ENCODE measurements at places on chromosomes 3 and 15.

GRCh38 chr3:39850716-39851032 lies 41.3 kb downstream of the MYRIP start:
- no peak for DNase-seq

DNA sequence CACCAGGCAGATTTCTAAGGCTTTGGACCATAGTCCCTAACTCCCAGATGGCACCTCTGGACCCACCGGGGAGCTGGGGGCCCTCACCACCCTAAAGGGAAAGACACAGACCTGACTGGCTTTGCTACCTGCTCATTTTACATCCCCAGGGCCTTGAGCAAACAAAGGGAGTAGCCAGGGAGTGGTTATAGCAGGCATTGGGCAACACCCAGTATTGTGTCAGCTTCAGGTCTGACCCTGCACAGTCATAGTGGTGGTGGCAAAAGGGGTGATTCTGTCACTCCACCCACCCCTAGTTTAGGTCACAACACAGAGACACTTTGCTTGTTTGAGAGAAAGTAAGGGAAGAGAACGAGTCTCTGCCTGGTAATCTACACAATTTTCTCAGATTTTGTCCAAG lies 352.5 kb downstream of the DIPK2A start:
- no peak for DNase-seq

GRCh38 chr15:27166917-27167316 lies 195.9 kb downstream of the GABRG3 start:
- no peak for DNase-seq

DNA sequence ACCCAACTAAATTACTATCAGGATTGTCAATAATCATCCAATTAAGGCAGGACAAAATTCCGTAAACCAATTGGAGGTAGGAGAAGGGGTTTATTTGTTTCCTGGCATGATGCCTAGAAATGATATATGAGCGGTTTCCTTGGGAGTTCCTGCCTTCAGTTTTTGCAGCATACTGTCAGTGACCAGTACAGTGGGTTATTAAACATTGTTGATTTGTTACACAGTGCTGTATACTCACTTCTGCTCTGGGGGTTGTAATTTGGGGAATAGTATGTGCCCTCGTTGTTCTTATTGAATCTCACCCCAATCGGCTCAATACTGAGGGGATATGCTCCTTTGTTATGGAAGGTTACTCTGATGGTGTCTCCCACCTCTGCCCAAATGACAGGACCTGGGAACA lies 22.2 kb downstream of the CP start:
- peak; percentile 26 for DNase-seq

DNA sequence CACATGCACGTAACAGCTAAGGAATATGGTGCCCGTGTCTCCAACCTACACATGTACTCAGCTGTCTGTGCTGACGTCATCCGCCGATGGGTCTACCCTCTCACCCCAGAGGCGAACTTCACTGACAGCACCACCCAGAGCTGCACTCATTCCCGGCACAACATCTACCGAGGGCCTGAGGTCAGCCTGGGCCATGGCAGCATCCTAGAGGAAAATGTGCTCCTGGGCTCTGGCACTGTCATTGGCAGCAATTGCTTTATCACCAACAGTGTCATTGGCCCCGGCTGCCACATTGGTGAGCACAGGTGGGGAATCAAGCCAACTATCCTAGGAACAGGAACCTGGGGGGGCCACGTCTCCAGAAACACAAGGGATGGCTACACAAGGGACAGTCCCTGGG lies 5.3 kb downstream of the EIF2B5 start:
- DNase-seq = no peak

DNA sequence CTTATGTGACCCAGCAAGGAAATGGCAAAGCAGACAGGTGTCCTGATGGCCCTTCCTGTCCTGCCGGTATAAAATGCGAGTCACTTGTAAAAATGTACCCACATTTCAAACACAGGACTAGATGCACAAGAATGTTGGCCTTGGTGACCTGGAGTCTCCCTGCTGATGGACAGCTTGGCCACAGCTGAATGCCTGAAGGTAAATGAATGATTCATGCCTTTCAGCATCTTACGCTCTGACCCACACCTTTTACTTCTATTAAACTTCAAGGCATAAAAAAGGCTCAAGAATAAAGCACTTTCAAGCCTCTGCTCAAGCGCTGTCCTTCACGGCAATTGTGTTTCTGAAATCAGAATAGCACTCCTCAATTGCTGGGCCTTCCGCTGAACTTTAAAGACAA lies 228.0 kb upstream of the SLCO3A1 start:
- no peak for DNase-seq

DNA sequence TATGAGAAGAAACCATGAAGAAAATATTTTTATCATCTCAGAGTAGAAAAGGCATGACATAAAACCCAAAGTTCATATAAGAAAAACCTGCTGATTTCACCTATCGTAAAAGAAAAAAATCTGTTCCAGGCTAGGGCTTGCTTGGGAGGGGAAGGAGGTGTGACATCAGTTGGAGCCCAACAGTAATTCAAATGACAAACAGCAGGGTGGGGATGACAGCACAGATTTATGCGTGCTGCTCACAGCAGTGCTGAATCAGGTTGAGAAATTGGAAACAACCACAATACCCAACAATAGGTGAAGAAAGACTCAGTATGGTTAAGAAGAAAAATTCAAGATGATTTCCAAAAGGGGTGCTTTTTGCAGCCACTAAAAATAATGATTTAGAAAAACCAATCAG lies 172.4 kb downstream of the PDE8A start:
- peak; percentile 51 for DNase-seq

DNA sequence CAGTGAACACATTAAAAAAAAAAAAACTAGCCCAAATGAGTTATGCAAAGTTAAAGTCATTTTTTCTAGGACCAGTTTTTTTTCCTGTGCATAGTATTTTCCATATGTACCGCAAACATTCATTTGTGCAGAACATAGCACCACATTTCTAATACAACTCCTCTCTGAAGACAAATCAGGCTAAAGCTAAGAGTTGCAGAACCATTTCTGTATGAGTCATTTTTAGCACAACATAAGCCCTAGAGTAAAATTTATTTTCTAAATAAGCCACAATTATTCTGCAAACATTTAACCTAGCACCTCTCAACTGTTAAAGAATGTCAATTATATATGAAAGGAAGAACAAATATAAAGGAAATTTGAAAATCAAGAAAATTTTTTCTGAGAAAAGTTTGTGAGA lies 375.8 kb downstream of the TIGIT start:
- DNase-seq = no peak

GRCh38 chr3:15409239-15409638 lies 18.1 kb downstream of the METTL6 start:
- DNase-seq = no peak

GRCh38 chr3:56691165-56692000 lies 8.3 kb upstream of the TASOR start:
- DNase-seq = no peak

DNA sequence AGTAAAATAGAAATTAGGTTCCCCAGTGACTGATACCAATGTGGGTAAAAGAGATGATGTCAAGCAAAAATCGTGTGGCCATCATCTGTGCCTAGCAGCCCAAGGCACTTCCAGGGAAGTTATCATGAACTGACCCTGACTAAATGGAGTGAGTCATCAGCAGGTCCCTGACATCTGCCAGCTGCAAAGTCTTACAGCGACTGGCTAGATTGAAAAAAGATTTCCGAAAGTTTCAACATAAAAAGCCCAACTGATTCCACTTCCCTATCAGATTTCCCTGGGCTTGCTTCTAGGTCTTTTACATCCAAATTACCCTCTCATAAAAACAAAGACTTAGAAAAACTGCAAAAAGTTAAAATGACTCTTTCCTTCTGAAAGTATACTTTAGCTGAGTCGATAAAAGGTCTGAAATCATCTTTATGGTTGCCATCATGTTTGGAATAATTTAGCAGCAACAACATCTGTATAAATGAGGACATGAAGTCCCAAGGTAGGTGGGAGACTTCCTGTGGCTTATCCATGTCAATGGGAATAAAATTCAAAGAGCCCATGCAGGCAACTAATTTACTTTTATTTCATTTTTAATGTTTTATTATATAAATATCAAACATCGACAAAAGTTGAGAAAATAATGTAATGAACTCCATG lies 342.8 kb downstream of the ERC2 start:
- peak; percentile 45 for DNase-seq

- DNase-seq = no peak
Observed at GRCh38 chr3:126742057-126742456, 38.0 kb downstream of the CHCHD6 start.

DNA sequence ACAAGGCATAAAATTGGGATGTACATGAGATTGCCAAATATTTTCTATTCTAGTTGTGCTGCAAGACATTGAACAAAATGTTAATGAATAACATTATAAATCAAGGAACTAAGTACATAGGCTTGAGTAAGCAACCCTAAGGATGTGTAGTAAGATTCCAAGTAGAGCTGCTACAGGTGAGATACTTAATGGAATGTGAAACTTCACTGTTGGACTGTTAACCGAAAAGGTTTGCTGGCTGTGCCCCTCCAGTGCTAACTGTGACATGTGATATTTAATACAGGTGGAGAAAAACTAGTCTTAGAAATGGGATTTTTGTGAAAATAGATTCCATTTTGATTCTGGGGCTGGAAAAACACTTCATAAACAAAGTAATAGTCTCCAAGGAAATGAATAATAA lies 52.4 kb downstream of the TSC22D2 start:
- no peak for DNase-seq

- no peak for DNase-seq
Observed at GRCh38 chr3:14450506-14450905, 48.1 kb downstream of the SLC6A6 start.

- DNase-seq = no peak
Observed at GRCh38 chr3:180700941-180701340, 21.7 kb upstream of the CCDC39 start.

- DNase-seq = no peak
Observed at GRCh38 chr15:27767918-27768640, 331.0 kb downstream of the OCA2 start.

DNA sequence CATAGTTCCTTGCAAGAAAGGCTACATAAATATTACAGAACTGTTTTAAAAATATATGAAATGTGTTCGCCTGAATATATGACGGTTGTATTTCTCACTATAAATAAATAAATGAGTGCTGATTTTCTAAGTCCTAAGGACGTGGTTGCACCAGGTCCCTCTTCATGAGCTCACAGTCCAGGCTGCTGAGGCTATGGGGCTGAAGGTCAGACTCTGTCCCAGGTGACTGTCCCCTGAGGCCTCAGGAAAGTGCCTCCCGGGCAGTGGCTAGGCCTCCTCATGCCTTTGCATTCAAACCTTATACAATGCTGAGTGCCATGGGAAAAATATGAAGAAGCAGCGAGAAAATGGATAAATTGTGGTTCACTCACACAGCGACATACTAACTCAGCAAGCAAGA lies 43.5 kb upstream of the SSR3 start:
- DNase-seq = no peak

GRCh38 chr15:78654272-78654671 lies 13.3 kb upstream of the CHRNB4 start:
- no peak for DNase-seq

- no peak for DNase-seq
Observed at GRCh38 chr15:61680260-61681037, 379.8 kb downstream of the VPS13C start.

DNA sequence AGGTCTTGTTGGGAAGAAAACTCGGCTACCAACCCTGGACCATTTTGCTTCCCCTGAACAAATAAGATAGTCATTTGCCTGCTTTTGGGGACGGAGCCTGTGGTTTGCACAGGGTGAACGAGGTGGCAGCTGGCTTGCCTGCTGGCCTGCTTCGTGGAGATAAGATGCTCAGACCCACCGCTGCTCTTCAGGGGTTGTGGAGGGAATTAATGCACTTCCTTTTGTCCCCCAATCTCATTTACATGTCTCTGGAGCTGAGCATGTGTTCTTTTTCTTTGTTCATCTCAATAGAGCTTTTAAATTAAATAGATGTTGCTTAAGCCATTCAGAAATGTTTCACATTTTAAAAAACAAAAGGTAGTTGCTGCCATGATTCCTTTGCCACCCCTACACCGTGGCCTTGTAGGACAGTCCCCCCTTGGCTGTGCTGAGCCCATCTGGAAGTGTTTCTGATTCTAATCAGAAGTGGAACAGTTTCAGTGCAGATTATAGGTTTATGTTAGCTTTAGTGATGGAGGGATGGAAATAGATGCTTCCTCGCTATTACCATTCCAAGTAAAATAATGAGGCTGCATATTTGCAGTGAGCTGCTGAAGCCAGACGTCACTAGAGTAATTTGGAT lies 25.6 kb downstream of the APBA2 start:
- no peak for DNase-seq

- DNase-seq = no peak
Observed at GRCh38 chr3:30578479-30578878, 27.9 kb upstream of the TGFBR2 start.

GRCh38 chr3:27943106-27943505 lies 221.0 kb upstream of the EOMES start:
- DNase-seq = peak; percentile 40

GRCh38 chr15:45184562-45185041 lies 3.2 kb downstream of the SHF start:
- DNase-seq = no peak

- DNase-seq = no peak
Observed at GRCh38 chr3:130679218-130679617, 67.4 kb downstream of the PIK3R4 start.

DNA sequence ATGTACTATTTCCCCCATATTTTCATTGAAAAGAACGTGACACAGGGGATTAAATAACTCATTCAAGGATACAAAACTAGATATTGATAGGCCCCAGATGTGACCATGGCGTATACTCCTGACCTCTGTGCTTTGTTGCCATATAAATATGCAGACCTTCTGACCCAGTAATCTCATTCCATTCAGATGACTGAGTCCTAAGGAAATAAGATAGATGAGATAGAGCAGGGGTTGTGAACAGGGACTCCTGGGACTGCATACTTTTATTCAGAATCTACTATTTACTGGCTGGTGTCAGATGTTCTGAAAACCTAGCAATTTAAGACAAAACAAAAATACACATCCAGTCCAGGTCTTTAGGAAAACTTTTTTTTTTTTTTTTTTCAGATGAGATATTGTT lies 139.2 kb upstream of the MANF start:
- no peak for DNase-seq

DNA sequence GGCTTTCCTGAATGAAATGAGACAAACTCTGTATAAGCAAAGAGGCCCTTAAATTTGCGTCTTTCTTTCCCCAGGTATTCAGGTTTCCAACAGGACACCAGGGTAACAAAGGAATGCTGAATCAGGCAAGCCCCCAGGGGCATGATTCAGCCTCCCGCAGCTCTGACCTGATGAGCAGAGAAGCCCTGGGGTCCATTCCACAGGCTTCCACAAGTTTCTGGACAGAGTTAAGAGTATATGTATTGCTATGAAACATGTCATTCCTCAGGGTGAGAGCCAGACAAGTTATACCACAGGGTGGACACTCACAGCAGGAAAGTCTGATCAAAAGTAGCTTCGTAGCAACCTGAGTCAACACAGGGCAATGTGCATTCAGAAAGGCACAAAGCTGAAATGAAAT lies 68.1 kb upstream of the CTNNB1 start:
- DNase-seq = no peak
